Cortex of kidney (tissue), 1 donor: ENCODE measurements at places on chromosomes 11 and 22.

GRCh38 chr22:22519591-22519990 lies 479 bp downstream of the ZNF280A start:
- DNase-seq, result no peak

DNA sequence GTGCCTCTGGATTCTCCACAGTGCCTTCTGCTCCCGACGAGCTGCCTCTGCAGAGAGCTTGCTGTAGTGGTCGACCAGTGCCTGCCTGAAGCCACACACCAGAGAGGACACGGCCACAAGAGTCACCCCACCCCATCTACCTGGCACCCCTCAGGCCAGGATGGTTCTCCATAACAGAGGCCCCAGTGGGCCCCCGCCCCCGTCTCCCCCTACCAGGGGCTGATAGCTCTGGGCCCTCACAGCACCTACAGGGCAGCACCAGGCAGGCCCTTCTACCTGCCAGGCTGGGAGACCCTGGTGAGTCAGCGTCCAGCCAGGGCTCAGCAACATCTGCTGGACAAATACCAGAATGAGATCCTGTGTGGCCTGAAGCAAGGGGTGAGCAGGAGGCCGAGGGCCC lies 21.7 kb downstream of the SELENOO start:
- DNase-seq, result no peak

DNA sequence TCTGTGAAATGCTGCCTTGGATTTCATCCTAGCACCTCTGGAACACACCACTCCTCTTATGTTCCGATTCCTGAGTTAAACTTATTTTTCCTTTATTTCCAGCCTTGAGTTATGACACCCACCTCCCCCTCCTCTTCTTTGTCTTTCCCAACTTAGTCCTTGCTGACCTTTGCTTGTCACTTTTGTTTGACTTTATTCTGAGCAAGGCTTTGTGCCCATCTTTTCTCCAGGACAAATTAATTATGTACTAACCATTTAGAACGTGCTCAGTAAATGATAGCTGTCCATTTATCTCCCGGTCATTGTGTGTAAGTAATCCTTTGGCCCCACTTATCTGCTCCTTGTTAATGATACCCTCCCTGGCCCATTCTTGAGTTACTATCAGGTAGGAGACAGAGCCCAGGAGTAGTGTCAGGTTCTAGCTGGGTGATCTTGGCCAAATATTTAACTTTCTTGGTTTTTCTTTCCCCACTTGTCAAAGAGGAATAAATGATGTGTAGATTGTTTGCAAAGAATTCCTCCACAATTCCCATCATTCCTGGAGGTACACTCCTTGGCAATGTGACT lies 44.2 kb downstream of the EXPH5 start:
- no peak for DNase-seq

GRCh38 chr11:32231909-32232493 lies 141.1 kb downstream of the RCN1 start:
- DNase-seq, result no peak

DNA sequence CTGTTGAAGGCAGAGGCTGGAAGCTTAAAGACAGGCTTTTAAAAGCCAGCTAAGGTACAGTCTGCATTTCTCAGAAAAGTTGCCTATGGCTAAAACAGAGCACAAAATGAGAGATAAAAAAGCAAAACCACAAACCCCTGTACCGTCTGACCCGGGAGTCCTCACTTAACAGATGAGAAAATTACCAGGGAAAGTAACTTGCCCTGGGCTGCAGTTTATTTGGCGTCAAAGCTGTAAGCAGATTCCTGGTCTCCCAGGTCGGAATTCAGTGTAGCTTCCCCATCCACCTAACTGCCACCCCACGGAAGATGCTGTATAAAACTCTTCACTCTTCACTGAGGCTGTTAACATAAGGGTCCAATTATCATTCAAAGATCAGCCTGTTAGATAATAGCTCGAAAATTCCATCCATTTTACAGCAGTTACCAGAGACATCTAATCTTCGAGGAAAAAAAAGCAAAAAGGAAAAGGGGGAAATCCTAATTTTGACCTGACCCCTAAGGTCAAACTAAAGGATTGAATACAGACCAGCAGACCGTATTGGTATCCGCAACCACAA lies 1.5 kb downstream of the TCF20 start:
- DNase-seq, result no peak

DNA sequence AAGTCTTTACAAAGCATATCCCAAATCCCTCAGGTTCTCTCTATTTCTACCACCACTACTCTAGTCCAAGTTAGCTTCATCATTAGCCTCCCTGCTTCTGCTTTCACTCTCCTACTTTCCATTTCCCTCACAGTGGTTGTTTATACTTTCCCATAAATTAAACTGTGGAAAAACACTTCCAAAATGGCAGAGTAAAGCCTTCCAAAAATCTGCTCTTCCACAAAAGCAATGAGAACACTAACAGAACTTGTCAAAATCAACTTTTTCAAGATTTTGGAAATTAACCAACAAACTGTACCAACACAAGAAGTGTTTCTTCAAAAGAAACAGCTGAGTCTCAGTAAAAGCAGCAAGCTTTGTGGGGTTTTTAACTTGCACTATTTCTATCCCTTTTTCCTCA lies 71.8 kb downstream of the TTC28 start:
- DNase-seq, result no peak

- DNase-seq, result no peak
Observed at GRCh38 chr11:20207781-20208621, 47.7 kb upstream of the DBX1 start.

- no peak for DNase-seq
Observed at GRCh38 chr11:78223320-78223954, 34.7 kb downstream of the USP35 start.

DNA sequence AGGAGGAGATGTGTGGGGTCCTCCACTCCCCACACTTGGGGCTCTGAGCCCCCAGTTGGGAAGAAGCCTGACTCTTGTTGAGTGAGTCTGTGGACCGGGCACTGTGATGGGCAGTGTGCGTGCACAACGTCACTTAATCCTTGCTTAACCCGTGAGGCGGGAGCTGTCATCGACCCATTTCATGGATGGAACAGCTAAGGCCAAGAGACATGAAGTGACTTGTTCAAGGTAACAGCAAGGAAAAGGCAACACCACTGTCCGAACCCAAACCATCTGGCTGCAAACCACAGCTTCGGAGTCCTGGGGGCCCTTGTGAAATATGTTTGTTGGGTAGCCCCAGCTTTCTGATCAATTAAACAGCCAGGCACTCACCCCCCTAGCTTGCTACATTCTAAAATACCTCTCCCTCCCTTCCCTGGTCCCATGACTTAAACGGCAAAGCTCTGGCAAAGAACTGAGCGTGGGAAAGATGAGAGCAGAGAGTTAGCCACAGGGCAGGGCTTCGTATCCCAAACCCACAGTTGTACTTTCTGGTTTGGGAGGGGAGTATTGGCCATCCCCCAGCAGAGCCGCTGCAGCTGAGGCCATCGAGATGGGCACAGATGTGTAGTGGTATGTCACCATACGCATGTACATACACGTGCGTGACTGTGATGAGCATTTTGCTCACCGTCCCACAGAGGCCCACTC lies 26.3 kb downstream of the FADS2 start:
- no peak for DNase-seq
